ENCODE measurements at places on chromosomes 11 and 22.
A peak's percentile ranks its signal among the peaks of the same experiment; 100 is the strongest.

GRCh38 chr11:44597358-44598012 is 32.0 kb downstream of the CD82 start:
- DNase-seq = no peak

DNA sequence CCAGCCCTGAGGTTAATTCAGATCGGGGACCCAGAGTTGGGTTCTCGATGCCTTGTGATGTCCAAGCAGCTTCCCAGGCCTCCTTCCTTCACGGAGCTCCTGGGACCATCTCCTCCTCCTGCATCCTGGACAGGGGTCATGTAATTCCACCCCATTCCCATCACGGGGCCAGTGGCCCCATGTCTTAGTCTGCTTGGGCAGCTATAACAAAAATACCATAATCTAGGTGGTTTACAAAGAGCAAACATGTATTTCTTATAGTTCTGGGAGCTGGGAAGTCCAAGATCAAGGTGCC is 41.7 kb upstream of the PRDM11 start:
- no peak for DNase-seq

- no peak for DNase-seq
These were observed 19.7 kb downstream of the MOGAT2 start for GRCh38 chr11:75737314-75737713.

GRCh38 chr11:41578421-41579051 is 119.1 kb upstream of the LRRC4C start:
- DNase-seq = no peak

DNA sequence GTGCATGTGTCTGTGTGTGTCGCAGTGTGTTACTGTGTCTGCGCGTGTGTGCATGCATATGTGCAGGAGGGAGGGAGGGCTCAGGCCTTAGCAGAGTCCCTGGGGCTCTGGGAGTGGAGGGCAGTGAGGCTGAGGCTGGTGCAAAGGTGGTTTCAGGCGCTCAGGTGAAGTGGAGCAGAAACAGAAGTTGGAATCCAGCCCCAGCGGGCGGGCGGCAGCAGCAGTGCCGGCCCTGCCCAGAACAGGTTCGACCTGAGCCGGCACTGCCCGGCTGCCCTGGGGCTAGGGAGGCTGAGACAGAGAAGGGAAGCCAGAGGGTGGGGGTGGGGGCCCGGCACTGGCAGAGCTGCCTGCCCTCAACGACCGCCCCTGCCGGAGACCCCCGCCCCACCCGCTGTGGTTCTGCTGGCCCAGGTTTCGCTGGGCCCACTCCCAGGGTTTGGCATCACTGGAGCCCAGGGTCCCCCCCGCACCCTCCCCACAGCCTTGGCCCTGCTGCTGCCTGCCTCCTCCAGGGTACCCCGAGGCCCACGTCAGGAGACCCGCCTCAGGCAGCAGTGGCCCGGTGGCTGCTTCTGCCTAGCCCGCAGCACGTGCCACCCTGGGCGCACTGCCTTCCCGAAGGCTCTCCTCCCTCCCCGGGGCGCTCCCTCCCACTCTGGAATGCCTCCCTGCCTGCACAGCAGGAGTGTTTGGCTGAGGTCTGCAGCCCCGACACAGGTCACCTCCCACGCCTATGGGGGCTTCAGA is 13.3 kb downstream of the ASCL2 start:
- no peak for DNase-seq

DNA sequence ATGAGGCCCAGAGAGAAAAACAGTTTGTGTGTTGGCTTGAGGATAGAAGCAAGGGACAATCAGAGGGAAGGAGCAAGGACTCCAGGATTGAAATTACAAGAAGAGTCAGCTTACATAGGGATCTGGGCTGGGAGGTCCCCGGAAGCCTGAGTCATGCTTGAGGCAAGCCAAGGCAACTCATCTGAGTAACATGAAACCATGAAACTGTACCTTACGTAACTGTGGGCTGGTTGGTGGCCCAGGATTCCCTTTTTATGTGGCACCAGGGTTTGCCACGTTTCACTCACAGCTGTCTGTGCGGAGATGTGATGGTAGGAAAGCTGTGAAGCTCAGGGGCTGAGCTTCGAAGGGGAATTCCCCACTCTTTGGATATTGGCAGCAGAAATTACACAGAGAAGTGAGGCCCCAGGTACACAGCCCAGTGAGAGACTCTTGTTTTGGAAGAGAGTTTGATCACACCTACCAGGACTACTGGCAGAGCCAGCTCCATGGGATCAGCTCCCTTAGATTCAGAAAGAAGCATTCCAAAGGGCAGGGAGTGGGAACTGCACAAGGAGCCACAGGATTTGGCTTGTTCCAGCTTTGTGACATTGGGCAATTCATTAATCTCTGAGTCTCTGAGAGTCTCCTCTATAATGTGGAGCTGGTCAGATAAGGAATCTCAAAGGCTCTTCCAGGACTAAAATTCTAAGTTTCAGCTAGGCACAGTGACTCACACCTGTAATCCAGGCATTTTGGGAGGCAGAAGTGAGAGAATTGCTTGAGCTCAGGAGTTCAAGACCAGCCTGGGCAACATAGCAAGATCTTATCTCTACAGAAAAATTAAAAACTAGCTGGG is 7.8 kb downstream of the SLC5A1 start:
- DNase-seq = peak; percentile 10

GRCh38 chr11:123573286-123573685 is 81.1 kb downstream of the SCN3B start:
- no peak for DNase-seq

DNA sequence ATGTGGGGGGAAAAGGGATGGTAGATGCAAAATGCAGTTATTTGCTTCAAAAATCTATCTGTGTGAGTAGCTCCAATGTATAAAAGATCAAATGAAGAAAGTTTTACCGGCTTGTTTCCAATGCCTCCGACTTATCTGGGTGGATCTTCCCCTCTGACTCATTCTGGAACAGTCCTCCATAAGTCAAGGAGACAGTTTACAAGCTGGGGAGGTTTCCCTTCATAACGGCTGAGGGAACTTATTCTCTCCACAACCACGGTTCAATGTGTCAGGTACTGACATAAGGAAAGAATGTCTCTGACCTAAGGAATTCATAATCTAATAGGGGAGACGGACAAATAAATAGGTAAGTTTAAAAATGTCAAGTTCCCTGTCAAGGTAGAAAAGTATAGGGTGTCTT is 49.7 kb upstream of the BIRC3 start:
- DNase-seq = no peak

GRCh38 chr11:115287266-115287665 is 216.9 kb downstream of the CADM1 start:
- no peak for DNase-seq

GRCh38 chr22:42357634-42358296 is 74.4 kb downstream of the NFAM1 start:
- no peak for DNase-seq

GRCh38 chr11:69114811-69115523 is 40.8 kb upstream of the SMIM38 start:
- no peak for DNase-seq

DNA sequence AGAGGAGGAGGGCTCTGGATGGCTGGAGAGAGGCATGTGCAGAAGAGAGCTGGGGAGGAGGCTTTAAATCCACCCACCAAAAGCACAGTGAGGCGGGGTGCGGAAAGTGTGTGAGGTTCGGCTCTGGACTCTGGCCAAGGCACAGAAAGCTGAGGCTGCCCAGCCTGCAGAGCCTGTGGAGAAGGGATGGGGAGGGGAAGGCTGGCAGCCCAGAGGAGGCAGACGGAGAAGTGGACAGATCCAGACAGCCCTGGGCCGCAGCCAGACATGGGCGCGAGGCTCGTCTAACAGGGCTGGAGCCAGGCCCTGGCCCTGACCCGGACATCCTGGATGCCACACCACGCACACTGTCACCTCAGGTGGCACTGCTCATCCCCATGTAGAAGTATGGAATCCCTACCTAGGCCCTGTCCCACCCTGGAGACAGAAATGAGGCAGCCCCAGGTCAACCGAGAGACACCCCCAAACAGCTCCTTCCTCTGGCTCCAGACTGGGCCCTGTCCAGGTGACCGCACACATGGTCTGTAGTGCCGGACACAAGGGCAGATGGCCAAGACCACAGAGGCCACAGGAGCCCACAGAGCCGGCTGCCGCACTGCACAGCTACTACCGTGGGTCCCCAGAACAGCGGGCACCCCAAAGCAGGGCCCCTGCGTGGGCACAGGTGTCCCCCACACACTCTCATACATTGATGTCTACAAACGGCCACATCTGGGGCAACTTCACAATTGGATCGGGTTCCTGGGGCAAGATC is 16.6 kb upstream of the MOB2 start:
- DNase-seq = no peak

DNA sequence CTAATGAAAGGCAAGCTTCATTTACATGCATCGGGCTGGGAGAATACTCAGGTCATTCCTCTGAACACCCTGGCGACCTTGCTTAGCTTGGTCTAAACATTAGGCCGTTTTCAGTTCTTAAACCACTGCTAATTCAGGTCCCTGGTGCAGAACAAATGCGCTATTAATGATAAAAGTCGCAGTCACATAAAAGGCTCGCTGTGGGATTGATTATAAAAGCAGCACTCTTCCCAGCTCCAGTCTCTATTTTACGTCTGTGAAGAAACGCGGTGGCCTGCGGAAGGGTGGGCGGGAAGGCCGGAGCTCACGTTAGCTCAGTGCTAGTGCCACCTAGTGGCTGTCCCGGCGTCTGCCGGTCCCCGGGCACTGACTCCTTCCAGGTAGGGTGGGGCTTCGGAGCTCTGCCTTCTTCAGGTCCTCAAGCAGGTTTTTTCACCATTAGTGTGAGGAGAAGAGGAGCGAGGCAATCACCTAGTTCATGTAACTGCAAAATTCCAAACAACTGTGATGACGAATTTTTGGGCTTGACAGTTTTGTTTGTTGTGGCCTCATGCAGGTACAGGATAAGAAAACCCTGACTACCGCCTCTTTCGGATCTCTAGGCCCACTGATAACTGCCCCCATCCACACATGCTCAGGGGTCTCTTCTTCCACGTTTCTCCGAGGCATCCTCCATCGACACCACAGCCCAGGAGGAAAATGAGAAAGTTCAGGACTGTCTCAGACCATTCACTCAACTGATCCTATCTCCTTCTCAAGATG is 66.5 kb upstream of the CLMP start:
- peak; percentile 12 for DNase-seq

- DNase-seq = no peak
These were observed 53.0 kb downstream of the DNAJC24 start for GRCh38 chr11:31422703-31423102.

DNA sequence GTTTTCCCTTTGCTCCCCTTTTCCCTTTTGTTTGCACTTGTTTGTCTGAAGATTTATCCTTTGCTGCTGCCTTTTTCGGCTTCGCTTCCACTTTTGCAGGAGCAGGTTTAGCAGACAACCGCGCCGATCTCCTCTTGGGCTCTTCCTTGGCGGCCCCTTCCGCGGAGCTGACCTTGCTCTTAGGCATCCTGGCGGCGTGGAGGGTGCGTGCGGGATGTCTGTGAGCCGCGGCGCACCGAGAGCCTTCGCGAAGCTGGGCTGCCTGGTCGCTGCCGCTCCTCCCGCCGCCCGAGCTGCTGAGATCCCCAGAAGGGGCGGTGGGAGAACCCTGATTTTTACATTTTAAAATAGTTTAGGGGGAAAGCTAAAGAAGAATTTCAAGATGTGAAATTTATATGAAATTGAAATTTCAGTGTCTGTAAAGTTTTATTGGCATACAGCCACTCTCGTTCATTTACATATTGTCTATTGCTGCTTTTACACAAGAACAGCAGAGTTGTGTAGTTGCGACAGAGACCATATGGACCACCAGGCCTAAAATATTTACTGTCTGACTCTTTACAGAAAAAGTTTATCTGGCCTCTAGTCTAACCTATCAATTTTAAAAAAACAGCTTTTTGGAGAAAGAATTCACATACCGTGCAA is 105.2 kb upstream of the RRM1 start:
- no peak for DNase-seq

GRCh38 chr22:37522482-37522881 is 3.3 kb upstream of the CARD10 start:
- DNase-seq = no peak

DNA sequence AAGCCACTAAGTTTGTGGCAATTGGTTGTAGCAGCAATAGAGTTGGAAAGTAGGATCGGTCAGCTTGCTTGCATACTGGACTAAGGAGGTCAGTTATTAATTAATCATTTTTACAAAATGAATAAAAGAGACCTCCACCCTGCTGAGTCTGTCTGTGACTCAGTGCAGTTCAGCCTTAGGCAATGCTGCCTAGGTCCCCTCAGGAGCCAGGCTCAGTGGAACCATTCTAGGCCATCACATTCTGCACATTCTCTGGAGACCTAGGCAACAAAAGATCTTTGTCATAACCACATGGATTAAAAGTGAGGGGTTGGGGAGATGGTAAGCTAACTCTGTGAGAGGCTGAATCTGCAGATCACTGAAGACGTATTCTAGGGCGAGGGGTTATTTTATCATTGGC is 178.7 kb upstream of the CADM1 start:
- DNase-seq = no peak

- no peak for DNase-seq
These were observed 964 bp upstream of the REXO2 start for GRCh38 chr11:114438303-114438702.

DNA sequence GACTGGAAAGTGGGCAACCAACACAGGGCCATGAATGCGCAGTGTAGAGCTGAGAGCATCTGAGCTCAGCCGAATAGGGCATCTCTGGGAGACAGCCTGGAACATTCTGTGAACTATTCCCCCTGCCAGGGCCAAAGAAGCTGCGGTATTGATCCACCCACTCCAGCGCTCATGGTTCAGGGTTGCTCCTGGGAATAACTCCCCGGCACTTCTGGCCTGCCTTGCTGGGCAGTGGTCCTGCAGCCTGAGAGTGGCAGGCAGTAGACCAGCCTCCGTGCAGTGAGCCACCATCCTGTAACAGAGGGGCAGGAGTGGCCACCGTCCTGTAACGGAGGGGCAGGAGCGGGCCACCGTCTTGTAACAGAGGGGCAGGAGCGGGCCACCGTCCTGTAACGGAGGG is 12.2 kb downstream of the TMPRSS6 start:
- no peak for DNase-seq

DNA sequence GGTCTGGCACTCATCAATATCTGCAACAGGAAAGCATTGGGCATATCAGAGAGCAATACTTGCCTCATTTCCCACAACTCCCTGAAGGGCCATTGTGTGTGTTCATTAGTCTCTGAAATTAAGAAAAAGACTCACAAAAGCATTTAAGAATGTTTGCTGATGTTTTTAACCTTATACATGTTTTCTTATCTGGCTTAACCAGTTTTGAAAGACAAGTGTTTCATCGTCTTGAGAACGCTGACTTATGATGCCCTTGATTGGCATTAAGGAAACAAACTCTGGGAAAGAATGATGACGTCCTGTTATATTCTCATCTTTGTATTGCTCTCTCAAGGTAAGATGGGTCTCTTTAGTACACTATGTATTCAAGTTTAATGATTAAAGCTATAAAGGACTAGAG is 32.0 kb downstream of the SCUBE2 start:
- DNase-seq = no peak

DNA sequence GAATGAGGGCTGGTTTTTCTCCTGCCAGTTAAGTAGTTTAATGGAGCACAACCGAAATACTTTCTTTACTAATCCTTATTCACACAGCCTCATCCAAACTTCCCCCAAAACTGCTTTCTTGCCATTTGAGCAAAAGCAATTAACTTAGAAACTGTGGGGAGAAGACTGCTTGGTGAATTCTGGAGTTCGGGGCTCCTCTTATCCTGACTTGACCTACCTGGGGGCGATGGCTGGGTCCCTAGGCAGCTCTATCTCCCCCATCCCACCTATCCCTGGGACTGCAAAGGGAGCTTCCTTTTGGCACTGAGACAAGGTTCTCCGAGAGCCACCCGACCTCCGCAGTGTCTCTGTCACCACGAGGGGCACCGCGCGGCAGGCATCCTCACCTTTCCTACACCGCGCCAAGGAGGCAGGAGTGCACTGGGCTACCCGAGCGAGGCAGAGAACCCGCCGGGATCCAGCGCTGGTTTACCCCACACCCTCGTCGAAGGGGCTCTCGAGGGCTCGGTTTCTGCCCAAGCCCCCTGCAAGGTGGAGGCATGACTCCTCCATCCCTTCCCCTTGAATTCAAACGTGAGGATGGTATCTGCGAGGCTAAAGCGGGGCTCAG is 759 bp downstream of the DESI1 start:
- no peak for DNase-seq
